ENCODE measurements at places on chromosomes 12 and 14. TPM values are rescaled to one million over a fixed set of nuclear protein-coding genes. Genes with fewer than 3 reads are reported as not detected.

FAM90A1 gene
- 0.15 TPM for total RNA-seq

DNA sequence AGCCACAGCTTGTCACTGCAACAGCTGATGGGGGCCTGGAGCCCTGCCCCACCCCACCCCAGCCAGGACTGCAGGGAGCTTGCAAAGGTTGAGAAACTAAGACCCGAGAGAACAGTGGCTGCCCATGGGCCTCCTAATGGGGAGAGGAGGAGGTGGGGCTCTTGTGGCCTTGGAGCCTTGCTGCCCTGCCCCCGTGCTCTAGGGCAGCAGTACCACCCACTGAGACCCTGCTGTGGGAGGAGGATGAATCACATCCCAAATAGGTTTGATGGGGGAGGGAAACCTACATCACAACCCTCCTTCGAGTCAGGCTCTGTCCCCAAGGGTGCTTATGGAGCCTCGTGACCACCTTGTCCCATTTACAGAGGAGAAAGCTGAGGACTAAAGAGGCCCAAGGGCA, 15.9 kb downstream of the HHIPL1 start:
- DNase-seq = no peak

DPF3 gene
- 0.24 TPM for total RNA-seq

DNA sequence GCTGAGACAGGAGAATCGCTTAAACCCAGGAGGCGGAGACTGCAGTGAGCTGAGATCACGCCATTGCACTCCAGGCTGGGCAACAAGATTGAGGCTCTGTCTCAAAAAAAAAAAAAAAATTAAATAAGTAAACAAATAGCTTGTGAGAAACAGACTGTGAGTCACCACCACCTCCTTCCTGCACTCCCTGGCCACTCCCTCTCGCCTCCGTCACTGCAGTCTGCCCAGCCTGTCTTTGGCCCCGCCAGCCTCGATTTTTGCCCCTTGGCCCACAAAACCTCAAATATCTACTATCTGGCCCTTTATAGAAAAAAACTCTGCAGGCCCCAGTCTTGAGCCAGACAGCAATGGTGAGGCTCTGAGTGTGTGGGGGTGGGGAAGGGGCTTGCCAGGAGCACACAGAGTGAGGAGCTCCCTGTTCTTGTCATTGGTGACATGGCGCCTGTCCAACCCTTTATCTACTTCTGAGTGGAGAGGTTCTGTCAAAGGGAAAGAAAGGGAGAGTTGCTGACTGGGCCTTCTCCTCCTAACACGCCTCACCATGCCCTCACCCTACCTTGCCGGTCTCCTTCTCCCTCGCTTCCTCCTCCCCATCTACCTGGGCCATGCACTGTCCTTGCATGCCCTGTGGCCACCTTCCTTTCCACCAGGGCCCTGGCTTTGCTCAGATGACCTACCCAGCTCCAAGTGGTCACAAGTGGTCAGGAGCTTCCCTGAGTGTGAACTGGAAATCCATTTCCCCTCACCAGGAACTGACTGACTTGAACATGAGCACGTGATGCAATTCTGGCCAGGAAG, 22.1 kb downstream of the LGMN start:
- DNase-seq = no peak

FBXW8 gene
- 12.6 TPM for total RNA-seq

BBOF1 gene
- total RNA-seq = 4.0 TPM

- no peak for DNase-seq
Measured at GRCh38 chr12:70520847-70521246, 116.4 kb downstream of the PTPRB start.

DNA sequence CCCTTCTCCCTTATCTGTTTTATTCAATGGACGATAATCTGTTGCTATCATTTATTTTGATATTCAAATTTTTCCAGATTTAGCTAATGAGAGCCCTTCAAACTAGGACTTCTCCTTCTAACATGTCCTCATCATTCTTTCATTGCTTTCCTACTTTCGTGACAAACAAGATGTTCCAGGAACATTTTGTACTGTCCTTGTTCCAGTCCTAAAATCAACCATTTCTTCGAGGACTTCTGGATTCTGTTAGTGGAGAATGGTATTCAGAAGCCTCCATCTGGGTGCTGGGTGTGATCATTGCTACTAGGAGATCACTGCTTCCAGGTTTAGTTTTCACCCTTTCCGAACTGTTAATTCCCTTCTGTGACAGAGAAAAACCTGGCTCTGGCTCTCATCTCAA, 29.5 kb upstream of the FBXO34 start:
- no peak for DNase-seq

TAS2R20 gene
- total RNA-seq = 2.1 TPM

GARIN6 gene
- not detected for total RNA-seq

GRCh38 chr12:52741375-52742195, 35.6 kb downstream of the KRT76 start:
- DNase-seq = peak; percentile 61

DNA sequence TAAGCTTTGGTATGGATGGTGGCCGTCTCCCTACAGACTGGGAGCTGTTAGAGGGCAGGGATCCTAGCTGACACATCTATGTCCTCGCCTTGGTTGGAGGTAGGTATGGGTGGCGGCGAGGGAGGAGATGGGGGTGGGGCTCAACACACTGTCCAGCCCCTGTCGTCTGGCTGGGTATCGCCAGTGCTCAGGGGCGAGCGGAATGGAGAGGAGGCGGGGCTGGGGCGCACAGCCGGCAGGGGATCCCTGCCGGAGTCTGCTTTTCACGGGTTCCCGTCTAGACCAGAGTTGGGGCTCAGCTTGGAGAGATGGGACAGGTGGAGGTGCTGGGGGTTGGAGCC, 16.1 kb downstream of the TAMALIN start:
- DNase-seq = no peak

- DNase-seq = peak; percentile 39
Measured at GRCh38 chr12:52052468-52053186, 1.4 kb downstream of the NR4A1 start.

GCH1 gene
- total RNA-seq = 22.3 TPM

PMCH gene
- not detected for total RNA-seq

PFKM gene
- 19.0 TPM for total RNA-seq

SERPINA1 gene
- total RNA-seq = 0.68 TPM

ZBTB25 gene
- 82.3 TPM for total RNA-seq

GRCh38 chr12:118448341-118448740, 72.0 kb downstream of the SUDS3 start:
- no peak for DNase-seq

CLEC9A gene
- total RNA-seq = not detected

GRCh38 chr14:104386151-104386841, 193.3 kb upstream of the C14orf180 start:
- DNase-seq = no peak

DNA sequence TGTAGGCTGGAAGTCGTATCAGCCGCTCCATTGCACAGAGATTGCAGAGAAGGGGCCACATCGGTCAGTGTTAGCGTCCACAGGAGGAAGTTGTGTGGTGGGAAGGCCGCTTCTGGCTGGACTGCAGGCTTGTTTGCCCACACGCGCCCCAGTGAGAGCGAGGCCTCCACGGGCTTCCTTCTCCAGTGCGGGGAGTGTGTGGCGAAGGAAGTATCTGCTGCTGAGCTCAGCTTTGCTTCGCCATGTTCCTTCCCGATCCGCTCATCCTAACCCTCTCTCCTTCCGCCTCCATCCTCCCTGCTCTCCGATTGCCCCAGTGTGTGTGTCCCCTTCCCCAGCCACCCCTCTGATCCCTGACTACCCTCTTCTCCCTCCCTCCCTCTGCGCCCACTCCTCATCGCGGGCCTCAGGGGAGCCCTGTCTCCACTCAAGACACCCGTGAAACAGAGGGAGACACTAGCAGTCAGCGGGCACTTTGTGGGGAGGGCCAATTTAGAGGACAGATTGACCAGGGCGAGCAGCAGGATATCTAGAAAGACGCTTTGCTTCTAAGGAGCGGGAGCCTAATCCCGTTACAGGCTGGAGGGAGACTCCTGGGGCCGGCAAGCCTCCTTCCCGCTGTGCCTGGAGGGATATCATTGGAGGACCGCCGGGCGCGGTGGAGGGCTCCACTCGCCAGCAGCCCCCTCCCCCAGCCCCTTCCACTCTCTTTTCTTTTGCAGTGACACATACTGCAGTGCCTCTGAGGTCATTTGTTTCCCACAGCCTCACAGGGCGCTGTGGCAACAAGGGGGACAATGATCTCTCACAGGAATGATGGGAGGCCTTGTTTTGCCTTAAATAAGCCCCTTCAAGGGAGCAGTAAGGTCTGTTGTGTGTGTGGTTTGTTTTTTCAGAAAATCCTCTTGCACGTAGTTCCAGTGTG, 428.8 kb downstream of the ZFP36L1 start:
- DNase-seq = no peak

DNA sequence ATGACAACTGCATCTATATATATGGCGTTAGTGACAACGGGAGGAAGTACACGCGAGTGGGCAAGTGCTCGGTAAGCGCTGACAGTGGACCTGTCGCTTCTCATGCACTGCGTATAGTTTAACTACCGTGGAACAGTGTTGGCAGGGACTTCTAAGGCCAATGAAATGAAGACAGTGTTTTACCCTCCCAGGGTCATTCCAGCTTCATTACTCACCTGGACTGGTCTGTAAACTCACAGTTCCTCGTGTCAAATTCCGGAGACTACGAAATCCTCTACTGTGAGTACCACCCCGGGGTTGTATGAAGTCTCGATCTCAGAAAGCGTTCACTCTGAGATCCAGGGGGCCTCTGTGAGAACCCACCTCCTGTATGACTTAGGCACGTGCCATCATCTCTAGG, 129.2 kb upstream of the EVL start:
- no peak for DNase-seq

KCNMB4 gene
- 1.9 TPM for total RNA-seq

BHLHE41 gene
- 1.2 TPM for total RNA-seq

CDH24 gene
- total RNA-seq = 1.5 TPM

ALDH6A1 gene
- 8.9 TPM for total RNA-seq

DNA sequence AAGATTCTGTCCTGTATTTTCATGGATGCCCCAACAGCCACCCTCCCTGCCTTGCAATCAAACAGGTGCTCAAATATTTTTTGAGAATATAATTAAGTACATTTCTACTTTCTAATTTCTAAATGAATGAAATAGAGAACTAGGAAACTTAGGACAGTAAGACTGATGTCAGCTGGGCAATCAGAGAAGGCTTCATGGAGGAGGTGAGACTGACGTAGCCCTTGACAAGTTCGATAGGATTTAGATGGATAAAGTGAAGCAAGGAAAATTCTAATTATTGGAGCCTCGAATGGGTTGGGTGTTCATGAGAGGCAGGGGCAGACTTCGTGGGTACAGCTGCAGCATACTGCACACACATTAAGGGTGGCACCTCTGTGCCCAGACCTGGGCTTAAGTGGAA, 36.0 kb downstream of the NINJ2 start:
- DNase-seq = no peak

WDR20 gene
- total RNA-seq = 60.3 TPM

DNA sequence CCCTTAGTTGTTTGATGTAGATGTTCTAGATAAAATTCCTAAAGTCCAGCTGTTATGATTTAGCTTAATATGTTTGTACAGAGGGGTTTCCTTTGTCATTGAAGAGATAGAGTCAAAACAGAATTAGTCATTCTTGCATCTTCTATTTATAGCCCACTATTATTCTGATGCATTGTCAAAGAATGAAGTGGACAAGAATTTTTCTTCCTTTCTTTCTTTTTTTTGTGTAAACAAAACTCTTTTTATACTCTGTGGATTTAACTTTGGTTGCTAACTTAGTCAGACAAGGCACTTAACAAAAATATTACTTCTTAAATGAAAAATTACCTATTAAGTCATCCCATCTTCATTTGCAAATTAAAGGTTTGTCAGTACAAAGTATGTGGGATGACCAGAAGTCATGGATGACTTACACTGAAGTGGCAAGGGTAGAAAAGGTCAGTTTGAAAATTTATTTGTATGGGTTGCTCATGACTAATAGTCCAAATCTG, 215.6 kb upstream of the DDHD1 start:
- DNase-seq = no peak

CCDC197 gene
- total RNA-seq = not detected

GRCh38 chr14:103232831-103233319, 101.2 kb upstream of the EIF5 start:
- no peak for DNase-seq

DNA sequence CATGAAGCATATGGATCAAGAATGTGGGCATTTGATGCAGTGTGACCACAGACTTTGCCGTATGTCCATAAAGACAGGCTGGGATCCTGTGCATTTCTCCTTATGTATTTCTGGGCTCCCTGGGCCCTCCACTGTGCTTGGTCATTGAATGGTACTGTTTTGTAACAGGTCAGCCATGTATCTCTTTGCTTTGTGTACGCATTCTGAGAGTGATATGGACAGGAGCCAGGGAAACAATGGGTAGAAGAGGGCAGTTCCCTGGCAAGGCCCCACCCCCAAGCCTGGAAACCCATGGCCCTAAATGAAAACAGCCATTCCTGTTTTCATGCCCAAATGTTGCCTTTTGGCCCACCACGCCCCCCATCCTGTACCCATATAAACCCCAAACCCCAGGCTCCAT, 15.2 kb upstream of the FBXO34 start:
- no peak for DNase-seq

GPD1 gene
- total RNA-seq = 0.50 TPM

- no peak for DNase-seq
Measured at GRCh38 chr14:75123991-75124390, 2.9 kb downstream of the NEK9 start.

DNA sequence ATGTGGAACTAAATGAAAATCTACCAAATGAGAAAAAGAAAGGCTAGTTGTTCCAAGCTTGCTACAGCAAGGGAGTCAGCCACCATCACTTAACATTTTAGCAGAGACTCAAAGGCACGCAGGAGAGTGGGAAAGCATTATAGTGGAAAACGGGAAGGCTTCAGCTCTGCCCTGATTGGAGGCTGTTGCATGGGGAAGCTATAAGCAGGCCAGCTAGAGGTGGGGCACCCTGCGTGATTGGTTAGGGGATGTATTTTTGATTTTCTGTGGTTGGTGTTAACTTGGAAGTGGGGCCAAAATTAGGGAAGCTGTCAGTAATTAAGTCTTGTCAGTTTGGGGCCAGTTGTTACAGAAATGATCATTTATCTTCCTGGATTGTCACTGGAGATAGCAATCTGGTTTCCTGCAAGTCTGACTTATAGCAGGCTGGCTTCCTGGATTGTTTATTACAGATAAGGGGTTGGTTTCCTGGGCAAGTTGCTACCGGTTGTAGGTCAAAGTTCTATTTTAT, 93.9 kb downstream of the FAR2 start:
- DNase-seq = no peak

COCH gene
- not detected for total RNA-seq

- DNase-seq = no peak
Measured at GRCh38 chr14:76948213-76948947, 80.1 kb downstream of the IRF2BPL start.

DNA sequence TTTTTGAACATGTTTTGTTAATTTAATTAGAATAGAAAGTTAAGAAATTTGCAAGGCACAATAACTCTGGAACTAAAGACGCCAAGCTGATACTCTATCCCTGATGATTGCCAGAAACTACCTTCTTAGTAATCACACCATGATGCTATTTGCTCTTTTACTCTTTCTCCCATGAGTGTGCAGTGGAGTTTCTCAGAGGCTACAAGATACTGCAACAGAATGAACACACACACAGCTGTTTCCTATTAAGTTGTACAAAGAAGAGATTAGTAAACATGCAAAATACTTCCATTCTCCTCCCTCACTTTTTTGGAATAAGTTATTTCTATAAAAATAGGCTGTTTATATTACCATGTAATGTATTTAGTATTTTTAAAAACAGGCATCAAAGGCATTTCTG, 1367.5 kb downstream of the AACS start:
- no peak for DNase-seq

- DNase-seq = no peak
Measured at GRCh38 chr14:66377574-66377973, 108.6 kb upstream of the CCDC196 start.

KRT73 gene
- 96.4 TPM for total RNA-seq

VWF gene
- total RNA-seq = not detected

LAG3 gene
- 5.6 TPM for total RNA-seq
